ENCODE measurements at places on chromosomes 5 and 9. TPM values are rescaled to one million over a fixed set of nuclear protein-coding genes. Genes with fewer than 3 reads are reported as not detected.

- DNase-seq: no peak
- H3K4me3 ChIP-seq: peak overlapping the region; percentile 62
- peak overlapping the region; percentile 10 for H3K27ac ChIP-seq
- H3K36me3 ChIP-seq: no peaks in the 10 kb centered on the region
Observed at GRCh38 chr5:54520438-54520846, 2.9 kb downstream of the SNX18 start.

POLR3G gene
- polyA plus RNA-seq: 0.87 TPM

SPATA31E1 gene
- not detected for polyA plus RNA-seq

CCDC180 gene
- 0.76 TPM for polyA plus RNA-seq

APBA1 gene
- 0.06 TPM for polyA plus RNA-seq

DNA sequence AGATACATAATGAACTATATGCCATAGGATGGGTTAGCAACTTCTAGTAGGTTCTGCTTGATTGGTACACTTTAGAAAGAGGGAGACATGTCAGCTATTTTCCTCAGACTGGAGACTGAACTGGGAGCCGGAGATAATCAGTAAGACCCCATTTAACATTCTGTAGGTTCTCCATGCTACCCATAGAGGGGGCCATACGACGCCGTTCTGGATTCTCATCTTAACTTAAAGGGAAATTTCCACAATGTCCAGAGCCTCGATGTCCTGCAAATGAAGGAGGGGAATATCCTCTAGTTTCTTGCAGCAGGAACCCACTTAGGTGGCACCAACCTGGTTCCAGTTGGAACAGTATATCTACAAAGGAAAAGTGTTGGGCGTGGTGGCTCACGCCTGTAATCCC is 22.3 kb upstream of the NPM1 start:
- no peaks in the 10 kb centered on the region for H3K36me3 ChIP-seq
- H3K27me3 ChIP-seq: no peaks in the 10 kb centered on the region
- no peak for DNase-seq
- H3K27ac ChIP-seq: no peak overlapping the region

DOK3 gene
- polyA plus RNA-seq: 0.09 TPM

Measured in naive thymus-derived CD4-positive, alpha-beta T cell (primary cell).